ENCODE measurements at places on chromosomes 5 and 9.

GRCh38 chr5:31194468-31194813 is 955 bp downstream of the CDH6 start:
- DNase-seq, result no peak

- no peak for DNase-seq
Measured at GRCh38 chr5:54514291-54514690, 3.3 kb upstream of the SNX18 start.

DNA sequence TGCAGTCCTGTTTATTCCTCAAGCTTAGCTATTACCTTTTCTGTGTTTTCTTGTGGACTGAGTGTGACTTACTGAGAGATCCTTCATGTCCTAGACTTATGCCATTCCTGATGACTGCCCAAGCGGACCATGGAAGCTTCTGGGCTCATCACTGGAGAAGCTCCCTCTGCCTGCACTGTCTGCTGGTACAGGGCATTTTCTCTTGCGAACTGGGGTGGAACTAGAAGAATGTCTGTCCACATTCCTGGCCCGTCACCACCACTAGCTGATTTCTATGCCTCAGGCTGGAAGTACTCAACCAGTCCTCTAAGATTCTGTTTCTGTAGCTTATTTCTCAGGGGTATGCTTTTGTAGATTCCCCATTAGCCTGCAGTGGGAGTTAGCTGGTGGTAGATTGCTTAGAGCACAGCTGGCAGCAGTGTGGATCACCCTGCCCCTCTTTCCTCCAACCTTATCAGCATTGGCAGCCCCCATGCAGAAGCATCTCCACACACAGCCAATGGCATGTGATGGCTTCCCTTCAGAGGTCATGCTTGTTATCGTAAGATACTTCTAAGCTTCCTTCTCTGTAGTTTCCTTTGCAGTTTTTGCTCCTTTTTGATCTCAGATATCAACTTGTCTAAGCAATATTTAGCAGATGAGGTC is 12.4 kb downstream of the SLC36A1 start:
- DNase-seq, result no peak

DNA sequence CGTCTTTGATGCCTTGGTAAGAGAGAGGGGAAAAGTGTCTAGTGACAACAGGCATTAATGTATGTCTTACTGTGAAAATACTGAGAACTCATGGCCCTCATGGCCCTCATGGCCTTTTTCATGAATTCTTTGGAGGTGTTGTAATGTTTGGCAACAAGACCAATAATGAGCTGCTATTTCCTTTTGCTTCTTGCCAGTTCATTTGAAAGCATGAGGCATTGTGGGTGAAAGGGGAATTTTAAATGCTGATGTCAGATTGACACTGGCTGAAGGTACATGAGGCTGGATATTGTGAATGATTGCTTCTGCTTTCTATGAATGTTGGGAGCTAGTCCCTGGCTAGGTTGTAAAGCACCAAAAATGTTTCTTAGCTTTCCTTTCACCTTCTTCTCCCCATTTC is 79.2 kb downstream of the DOCK2 start:
- no peak for DNase-seq

DNA sequence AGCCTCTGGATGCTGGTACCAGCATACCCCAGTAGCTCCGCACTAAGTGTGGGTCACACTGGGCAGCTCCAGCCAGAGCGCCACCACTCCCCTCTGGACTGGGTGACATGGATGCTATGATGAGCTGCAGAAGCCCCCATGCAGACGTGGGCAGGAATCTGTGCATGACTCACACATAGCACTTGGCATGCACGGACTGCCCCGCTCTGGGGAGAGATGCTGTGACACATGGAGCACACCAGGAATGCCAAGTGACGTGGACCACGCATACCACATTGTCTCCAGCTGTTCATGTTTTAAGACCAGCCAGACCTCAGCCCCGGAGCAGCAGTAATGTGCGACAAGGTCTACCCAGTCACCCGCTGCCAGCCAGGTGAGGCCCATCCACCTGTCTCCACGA is 64.1 kb downstream of the SEMA4D start:
- DNase-seq, result no peak

- DNase-seq, result no peak
Measured at GRCh38 chr9:71677209-71677608, 91.1 kb downstream of the CEMIP2 start.

DNA sequence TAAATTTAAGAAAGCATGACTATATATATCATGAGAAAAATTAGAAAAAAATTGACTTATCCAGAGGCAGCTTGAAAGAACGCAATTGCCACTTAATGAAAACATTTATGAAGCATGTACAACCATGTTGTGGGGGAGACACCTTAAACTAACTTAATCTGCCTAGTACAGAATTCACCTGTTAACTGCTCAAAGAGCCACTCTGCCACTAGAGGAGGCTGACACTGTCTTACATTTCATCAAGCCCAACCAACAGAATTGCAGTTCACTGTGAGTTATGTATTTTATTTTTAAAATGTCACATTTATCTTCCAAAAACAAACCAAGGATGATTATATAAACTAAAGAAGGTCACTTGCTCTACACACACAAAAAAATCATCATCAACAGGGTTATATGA is 252.9 kb downstream of the MLLT3 start:
- no peak for DNase-seq

DNA sequence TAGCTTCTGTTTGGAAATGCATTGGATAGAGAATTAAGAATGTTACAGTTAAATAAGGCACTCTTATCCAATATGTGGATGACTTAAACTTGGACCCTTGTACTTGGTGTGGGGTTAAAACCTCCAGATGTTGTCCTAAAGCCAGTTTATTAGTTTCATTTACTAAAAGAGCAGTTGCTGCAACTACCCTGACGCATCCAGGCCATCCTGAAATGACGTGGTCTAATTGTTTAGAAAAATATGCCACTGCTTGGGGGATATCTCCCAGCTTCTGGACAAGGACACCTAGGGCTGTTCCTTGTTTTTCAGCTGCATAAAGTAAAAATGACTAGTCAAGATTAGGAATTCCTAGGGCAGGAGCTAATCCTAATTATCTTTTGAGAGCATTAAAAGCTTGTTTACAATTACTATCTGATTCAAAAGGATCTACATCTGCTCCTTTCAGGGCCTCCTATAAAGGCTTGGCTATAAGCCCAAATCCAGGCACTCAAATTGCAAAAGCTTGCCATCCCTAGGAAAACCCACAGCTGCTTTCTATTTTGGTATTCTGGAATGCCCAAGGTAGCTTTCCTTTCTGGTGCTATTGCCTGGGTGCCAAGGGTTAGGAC is 45.7 kb upstream of the SLCO4C1 start:
- DNase-seq, result no peak

Data from stimulated activated CD4-positive, alpha-beta T cell treated with anti-CD3 and anti-CD28 coated beads, Interleukin-15, amount 100 ng/mL, for 1 hour (primary cell).